ENCODE measurements at places on chromosomes 5 and 9.

DNA sequence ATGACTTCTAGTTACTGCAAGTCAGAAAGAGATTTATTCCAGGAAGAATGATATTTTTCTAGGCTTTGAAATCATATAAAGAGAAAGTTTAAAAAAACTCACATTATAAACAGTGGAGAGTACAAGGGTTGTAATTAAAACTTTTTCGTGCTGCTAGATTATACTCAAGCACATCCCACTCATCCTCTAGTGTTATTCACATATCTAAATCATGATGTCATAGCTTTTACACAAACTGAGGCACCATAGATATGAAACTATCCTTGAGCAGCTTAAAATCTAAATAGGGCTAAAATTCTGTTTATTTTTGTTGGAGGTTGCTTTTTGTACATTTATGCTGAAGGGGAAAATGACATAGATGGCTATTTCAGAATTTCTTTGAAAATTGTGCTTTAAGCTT is 30.0 kb downstream of the TENT2 start:
- no peak for DNase-seq

- no peak for DNase-seq
Measured at GRCh38 chr5:60835554-60835953, 8.5 kb downstream of the ELOVL7 start.

GRCh38 chr9:88742483-88742882 is 207.5 kb downstream of the NXNL2 start:
- DNase-seq = no peak

GRCh38 chr9:125103770-125104460 is 39.4 kb downstream of the SCAI start:
- DNase-seq = no peak

DNA sequence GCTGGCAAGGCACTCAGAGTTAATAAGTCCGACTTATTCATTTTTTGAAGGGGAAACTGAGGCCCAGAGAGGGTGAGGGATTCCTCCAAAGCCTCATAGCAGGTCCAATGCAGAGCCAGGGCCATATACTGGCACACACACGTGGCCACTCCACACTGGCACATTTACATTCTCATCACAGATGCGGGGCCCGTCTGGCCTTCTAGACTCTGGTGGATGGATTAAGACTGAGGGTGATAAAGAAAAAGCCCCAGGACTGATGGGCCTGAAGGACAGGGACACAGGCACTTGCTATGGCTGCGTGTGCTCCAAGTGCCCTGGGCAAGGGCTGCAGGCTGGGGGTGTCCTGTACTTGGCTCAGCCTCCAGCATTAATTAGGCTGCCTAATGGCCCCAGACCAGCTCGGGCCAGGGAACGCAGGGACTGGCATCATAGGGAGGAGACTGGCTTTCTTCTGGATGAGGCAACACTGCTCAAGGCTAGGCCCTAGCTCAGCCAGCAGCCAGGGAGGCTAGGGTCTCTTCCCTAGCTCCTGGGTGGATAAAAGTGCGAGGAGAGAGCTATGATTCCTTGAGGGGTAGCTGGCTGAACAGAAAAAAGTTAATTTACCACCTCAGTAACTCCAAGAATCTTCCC is 28.5 kb upstream of the CSF1R start:
- no peak for DNase-seq

- DNase-seq = no peak
Measured at GRCh38 chr5:109173036-109173794, 236.6 kb downstream of the PJA2 start.

DNA sequence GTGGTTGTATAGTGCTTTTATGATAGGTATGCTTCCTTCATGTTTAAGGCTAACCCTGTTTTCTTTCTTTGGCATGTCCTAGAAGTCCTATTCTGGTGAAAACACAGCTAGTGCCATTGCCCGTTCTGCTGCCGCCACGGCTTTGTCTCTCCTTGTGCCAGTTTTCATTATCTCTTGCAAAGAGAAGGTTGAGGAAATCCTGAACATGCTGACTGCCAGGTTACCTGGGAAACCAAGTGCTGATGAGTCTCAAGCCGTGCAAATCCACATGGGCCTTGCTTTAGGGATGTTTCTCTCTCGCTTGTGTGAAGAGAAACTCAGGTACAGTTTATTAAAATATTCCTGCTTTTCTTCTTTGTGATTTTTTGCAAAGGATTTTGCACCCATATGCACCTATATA is 102.2 kb downstream of the HACD4 start:
- DNase-seq = no peak

DNA sequence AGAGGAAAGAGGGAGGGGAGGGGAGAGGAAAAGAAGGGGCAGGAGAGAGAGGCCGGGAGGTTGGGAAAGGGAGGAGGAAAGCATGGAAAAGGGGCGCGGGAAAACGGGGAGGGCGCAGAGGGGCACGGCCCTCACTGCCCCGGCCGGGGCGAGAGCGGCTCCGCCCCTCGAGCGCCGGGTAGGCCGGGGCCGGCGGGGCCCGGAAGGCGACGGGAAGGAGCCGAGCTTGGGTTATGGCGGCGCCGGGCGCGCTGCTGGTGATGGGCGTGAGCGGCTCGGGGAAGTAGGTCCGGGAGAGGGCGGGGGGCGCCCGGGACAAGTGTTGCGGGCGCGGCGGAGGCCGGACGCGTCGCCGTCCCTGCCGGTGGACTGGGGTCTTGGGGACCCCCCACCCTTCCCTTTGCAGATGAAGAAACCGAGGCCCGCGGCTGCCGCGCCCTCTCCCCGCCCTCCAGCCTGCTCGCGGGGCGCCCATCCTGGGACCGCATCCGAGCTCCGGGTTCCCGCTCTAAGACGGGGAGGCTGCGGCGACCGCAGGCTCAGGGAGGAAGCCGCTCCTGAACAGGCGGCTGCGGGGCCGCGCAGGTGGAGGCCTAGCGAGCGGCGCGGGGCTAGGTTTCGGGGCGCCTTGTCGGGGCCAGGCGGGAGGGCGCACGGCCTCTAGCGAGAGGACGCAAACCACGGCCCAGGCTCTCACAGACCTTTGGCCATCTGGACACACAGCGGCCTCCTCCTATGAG is at the start of gene IDNK:
IDNK (plus strand) TSS at position 205 of the 740 bp plus-strand sequence; CDS start at position 234, 29 bp downstream.
- DNase-seq = no peak

- no peak for DNase-seq
Measured at GRCh38 chr9:81391457-81391825, 297.9 kb downstream of the TLE1 start.

- no peak for DNase-seq
Measured at GRCh38 chr9:113580041-113580953, 116.8 kb downstream of the RGS3 start.

GRCh38 chr9:128845186-128845931 is 15.8 kb upstream of the SPOUT1 start:
- no peak for DNase-seq

DNA sequence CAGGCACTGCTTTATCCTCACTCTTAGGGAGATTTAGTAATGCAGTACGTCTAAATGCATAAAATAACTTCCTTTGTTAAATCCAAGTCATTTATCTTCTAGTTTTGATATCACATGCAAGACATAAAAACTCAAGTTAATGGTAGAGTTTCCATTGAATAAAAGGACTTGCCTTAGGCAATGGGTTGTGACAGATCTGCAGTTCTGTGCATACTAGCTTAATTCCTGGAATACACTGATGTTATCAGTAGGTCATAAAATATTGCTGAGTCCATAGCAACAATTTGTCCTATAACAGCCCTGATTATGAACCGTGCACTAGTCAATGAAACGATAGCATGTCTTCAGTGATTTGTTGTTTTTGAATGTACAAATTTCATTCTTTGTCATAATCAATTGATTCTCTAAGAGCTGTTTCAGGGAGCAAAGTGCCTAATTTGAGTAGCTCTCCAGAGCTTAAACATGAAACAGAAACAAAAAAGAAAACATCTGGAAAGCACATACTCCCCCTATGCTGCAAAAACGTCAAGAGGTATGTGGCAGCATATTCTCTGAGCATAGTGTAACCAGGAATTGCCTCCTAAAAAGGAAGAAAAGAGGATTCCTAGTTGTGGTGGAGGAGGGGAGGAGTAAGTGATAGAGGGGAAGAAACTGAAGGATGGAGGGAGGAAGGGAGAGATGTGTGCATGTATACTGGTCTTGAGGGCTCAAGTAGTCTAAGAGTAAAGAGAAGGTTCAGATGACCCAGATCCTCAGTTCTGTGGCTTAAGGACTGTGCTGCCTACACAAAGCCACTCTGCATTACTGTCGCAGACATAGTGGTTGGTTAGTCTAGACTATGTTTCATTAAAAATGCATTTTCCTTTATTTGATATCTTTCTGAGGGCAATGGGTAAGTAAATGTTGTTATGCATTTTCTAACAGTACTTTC is 589.2 kb downstream of the PRR16 start:
- DNase-seq = no peak

DNA sequence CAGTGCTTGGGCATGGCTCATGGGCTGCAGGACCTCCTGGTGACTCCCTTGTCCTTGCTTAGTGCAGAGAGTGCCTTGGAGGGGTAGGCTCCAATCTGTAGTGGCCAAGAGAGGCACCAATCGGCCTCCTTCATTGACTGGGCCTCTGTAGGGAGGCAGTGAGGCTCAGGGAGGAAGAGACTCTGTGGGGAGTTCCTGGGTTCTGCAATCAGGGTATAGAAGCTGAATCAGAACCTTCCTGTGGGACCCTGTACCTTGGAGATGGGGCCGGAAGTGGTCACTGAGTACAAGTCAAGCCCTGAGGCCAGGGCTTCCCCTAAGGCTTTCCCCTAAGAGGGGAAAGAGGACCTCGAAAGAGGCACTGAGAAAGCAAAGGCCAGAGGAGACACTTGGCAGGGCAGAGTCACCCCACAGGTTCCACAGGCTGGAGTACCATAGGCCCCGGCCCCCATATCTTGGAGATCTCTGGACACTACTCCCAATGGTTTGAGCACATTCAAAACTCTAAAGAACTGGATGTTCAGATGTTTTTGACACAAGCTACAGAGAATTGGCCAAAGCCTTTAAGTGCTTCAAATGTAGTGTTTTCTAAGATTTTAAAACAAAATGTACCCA is 190.5 kb downstream of the HSPA4 start:
- DNase-seq = no peak

DNA sequence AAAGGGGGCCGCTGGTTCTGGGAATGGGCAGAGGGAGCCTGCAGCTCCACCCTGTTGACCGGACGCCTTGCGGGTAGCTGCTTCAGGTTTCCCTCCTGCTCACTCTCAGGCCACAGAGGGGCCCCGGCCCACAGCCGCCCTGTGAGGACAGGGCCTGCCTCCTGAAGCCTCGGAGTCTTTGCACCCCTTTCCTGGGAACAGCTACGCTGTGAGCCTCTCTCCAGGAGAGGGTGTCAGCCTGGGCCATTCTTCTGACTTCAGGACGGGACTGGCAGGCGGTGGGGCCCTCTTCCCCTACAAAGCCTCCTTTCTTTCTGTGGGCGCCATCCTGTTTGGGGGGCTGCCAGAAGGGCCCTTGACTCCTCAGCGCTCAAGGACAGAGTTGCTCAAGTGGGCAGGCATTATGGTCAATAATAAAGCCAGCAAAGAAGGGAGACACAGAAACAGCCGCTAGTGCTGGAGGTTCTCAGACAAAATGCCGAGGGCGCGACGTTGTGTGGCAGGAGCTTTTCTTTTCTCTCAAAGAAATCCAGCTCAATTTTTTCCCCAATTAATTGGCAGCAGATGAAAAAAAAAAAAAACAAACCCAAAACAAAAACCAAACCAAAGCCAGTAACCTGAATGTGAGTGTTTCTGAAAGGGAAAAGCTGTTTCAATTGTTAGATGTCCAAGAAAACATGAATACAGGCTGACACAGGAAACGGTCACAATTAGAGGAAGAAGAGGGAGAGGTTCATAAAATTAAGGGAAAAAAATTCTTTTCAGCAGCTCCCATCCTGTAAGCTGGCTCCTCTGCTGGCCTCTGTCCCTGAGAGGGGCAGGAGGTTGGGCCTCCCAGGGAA is 12.8 kb upstream of the SLC25A51 start:
- no peak for DNase-seq

DNA sequence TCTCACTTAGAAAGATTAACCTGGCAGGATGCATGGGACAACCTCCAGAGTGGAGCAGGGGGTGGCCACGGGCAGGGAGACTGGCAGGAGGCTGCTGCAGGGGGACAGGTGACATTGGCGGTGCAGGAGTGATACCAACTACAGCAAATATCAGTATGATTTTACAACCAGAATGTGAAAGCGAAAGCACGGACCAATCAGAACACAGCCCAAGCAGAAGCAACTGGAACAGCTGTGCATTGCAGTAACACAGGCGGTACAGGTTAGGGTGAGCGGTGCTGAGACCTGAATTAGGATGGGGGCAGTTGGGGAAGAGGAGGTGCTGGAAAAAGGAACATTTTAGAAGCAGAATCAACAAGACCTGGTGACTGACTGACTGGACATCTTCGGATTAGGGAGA is 29.3 kb downstream of the POLR1E start:
- no peak for DNase-seq

DNA sequence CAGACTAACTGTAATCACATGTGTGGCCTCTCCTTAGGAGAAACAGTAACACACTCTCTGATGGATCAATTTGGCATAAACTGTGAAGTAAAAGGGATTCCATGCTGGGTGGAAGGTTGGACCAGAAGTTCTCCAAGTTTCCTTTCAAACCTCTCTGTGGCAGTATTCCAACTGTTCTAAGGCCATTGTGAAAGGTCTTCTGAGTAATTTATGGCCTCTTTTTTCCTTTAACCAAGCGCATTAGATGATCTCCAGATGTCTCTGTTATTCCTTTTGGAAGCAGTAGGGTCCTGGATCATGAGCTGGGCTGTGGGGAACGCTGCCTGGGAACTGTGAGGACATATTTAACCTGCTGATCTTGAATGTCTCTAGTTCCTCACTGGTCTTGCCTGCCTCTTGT is 80.6 kb upstream of the IL6ST start:
- DNase-seq = no peak

DNA sequence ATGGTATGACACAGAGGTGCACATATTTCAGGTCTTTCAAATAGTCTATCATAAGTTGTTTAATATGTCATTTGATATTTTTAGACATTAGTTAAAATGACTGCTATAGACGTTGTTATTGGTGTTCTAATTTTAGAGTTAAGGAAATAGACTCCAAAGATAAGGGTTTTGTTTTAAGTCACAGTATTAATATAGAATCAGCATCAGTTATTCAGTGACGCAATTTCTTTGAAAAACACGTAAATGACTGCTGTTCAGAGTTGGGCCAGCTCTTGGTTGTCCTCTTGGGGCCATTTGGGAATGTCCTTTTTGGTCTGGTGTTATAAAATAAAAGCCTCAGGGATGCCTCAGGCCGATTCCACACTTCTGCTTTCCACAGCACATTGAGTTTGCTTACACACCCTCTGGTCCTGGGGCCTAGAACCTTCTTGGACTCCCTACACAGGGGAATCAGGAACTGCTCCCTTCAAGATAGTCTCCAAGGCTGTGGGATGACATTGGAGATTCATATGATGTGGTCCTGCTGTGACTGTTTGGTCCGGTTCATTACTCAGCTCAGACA is 14.3 kb downstream of the OTULIN start:
- DNase-seq = no peak

DNA sequence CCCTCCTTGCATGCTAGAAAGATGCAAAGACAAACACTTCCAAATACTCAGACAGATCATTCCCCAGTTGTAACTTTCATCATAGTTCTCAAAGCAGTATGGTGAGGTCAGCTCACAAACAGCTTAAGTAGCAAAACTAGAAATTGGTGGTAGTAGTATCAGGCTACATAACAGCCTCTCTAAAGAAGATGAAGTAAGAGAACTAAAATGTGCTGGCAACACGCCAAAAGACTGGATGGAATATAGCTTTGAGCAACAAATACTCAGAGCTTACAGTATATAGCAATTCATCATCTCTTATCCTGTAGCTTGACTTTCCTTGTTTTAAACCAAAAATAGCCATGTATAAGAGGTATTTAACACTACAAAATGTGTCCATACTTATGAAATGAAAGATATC is 7.5 kb downstream of the PFDN1 start:
- no peak for DNase-seq
